ENCODE measurements at places on chromosomes 3 and 15.

GRCh38 chr3:143775459-143775858 is 72.8 kb downstream of the SLC9A9 start:
- no peak for DNase-seq

- no peak for DNase-seq
These were observed 3.8 kb upstream of the USP3 start for GRCh38 chr15:63500265-63501250.

DNA sequence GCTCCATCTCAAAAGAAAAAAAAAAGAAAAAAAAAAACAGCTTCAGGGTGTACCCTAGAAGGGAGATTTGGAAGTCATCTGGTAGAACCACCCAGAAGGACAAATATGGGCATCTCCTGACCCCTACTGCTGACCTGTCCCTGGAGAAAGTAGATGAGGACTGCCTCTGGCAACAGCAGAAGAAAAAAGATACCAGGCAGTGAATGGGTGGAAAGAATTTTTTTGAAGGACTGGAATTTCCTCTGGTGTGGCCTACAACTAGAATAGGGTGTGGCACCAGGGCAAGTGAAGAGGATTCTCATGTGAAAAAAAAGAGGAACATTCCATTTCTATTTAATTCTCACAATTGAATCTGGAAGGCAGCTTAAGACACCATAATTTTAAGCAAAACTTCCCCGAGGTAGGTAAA is 3.1 kb downstream of the ANXA2 start:
- DNase-seq: no peak

GRCh38 chr3:73448041-73448440 is 176.7 kb downstream of the PDZRN3 start:
- no peak for DNase-seq

- no peak for DNase-seq
These were observed 103.7 kb downstream of the LRRK1 start for GRCh38 chr15:101022876-101023275.

DNA sequence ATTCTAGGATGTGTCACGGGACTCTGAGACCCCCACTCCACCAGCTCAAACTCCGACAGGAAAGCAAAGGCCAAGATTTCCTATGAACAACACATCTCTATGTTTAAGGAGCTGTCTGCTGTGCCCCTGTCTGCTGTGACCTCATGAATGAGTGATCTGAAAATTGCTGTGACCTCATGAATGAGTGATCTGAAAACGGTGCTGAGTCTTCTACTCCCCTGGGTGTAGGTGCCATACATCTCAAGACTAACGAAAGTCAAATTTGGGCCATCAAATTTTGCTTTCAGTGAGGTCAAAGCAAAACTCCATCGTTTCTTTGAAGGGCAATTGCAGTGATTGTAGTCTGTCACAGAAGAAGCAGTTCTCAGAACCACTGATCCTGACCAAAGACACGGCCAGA is 24.4 kb downstream of the IL5RA start:
- DNase-seq: no peak

DNA sequence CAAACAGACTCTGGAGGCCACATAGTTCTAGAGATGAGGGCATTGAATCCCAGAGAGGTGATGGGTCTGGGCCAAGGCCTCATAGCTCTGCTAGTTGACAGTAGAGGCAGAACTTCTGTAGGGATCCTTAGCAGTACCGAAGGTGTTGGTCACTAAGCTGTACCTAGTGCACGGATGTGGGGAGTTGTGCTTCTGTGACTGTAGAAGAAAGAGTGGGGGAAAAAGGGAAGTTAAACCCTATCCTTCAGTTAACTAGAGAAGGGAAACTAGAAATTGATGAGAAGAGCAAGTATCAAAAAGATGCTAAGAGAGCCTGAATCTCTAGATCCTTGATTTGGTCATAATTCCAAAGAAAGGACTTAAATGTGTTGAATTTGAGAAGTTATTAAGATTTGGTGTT is 186.7 kb downstream of the NFKBIZ start:
- DNase-seq: no peak

DNA sequence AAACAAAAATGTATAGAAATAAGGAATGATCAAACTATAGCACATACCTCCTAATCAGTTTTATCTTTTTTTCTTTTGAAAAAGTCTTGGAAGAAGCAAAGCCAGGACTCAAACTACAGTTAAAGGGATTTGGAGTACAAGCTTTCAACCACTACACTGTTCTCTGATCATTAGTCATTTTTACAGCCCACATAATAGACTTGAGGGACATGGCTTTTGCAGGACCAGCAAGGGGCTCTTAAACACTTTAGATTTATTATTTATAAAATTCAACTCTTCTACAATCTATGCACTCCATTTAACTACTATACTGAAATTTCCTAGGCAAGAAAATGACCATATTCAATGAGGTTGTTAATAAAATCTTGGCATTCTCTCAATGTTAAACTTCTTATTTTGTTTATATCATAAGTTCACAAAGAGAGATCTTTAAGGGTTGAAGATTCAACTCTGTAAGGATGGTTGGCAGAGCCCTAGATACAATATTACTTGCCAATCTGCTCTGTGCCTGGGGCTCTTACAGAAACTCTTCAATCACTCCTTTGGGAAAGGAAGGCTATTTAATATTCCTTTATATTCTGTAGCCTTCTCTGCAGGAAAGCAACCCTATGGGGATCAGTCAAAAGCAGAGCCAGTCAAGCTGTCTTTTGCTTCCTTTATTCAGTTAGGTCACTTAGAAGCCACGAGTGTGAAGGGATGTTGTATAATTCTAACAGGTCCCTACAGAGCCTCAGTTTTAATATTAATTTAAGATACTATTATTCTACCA is 557.7 kb upstream of the SGO1 start:
- DNase-seq: no peak

- no peak for DNase-seq
These were observed 171.1 kb downstream of the RAB11A start for GRCh38 chr15:66040211-66040892.

DNA sequence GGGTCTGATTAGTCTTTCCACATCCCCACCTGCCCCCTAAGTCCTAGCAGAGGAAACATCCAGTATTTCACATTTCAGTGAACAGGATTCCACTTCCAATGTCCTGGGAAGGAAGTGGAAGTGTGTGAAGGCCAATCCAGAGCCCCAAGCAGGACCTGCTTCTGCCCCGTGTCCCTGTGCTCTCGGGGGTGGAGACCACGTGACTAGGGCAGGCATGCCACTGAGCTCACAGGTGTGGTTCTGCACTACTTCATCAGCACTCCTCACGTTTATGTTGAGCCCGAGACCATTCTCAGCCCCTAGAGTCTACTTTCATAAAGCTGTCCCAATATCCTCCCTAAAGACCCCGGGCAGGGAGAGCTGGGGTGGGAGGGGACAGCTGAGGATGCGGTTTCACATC is 84.3 kb downstream of the RAB11A start:
- DNase-seq: no peak

DNA sequence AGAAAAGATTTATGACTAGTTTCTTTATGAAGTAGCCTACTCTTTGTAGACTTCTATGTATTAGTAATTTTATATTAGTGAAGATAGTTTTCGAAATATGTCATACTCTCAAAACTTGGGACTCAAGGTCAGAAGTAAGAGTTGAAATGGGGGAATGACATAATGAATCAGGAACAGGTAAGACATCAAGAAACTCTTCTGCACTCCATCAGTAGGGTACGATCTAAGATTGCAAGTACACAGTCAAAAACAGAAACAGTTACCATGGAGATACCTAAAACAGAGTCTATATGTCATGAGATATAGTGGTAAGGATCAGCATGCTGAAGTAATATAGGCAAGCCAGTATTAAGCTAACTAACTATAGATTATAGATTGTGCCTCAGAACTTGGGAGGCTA is 187.0 kb upstream of the MLF1 start:
- DNase-seq: no peak

GRCh38 chr15:82139823-82140268 is 94.0 kb upstream of the MEX3B start:
- DNase-seq: no peak

GRCh38 chr3:12237912-12238650 is 50.8 kb upstream of the PPARG start:
- DNase-seq: no peak

DNA sequence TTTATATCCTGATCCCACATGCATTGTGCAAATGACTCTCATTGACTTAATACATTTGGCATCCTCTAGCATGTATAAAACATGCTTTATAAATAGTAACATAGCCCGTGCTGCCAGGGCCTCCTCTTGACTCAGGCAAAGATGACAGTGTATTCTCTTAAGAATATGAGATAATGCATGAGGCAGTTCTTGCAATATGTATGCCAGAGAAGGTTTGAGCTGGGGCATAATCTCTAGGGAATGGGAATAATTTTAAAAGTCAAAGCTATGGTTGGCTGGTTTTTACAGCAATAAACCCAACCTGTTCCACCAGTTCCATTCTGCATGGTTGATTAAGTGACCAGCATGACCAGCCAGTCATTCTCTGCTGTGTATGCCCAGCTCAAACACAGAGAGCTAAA is 179.0 kb upstream of the PFN2 start:
- no peak for DNase-seq

- no peak for DNase-seq
These were observed 2.1 kb downstream of the PHC3 start for GRCh38 chr3:170179432-170179831.

DNA sequence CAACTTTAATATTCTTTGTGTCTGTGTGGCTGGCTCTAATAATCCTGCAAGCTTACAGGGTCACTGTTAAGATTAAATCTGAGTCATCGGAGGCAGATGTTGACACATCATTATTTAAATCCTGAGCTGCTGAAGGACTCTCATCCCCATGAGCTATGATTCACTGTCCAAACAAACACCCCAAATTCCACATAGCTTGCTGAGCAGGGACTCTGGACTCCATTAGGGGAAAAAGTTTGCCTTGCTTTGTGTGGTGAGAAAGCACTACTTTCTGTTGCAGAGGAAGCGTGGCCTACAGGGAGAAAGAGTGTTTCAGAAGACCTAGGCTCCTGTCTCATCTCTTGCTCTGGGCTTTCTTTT is 213.7 kb downstream of the PDCD6IP start:
- no peak for DNase-seq

DNA sequence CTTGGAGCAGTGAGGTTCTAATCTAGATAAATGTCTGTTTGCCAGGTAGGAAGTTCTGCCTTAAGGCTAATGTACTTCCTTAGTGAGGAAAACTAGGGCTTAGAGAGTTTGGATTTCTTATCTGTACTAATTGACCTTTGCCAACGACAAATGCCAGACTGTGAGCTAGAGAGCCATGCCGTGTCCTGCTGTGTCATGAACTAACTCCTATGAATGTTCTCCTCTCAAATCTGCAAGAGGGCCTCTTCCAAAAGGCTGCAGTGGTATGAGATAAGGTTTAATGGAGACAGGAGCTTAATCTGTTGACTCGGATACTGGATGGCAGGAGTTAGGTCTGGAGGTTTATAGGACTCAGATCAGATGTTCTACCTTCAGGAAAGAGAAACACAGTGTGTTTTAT is 524.9 kb downstream of the NTRK3 start:
- no peak for DNase-seq

- DNase-seq: no peak
These were observed 433.3 kb downstream of the FOXP1 start for GRCh38 chr3:71149959-71150954.

- DNase-seq: no peak
These were observed 134.4 kb downstream of the CACNA1D start for GRCh38 chr3:53628536-53629401.

DNA sequence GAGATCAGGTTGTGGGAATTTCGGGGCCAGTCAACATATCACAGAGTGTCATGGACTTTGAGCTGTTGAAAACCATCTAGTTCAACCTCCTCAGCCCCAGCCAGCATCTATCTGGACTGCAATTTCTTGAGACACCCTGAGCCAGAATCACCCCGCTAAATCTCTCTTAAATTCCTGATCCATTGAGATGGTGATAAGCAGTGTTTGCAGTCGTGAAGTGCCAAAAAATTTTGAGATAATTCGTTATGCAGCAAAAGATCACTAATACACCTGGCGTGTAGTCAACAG is 29.3 kb downstream of the TMED3 start:
- DNase-seq: no peak

GRCh38 chr3:29382409-29382808 is 101.5 kb downstream of the RBMS3 start:
- DNase-seq: no peak

DNA sequence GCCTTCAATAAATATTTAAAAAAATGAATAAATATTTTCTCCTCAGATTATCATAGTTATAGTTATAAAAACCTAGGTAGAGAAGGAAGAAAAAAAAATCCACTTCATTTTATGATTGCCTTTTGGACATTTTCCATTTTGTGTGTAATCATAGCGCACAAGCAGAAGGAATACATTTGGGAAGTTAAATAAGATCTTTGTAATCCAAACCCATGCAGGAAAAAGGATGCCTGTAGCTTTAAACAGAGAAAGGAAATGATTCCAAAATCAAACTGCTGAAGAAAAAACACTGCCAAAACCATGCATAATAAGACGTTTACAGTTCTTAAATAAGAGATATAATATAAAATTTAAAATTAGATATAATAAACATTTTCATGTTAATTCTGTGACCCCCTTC is 7.4 kb upstream of the CCDC54 start:
- no peak for DNase-seq

Measured in stimulated activated CD8-positive, alpha-beta memory T cell treated with anti-CD3 and anti-CD28 coated beads, Interleukin-2, amount 100 ng/mL, for 48 hours (primary cell).